ENCODE measurements at places on chromosomes 5 and 9.

DNA sequence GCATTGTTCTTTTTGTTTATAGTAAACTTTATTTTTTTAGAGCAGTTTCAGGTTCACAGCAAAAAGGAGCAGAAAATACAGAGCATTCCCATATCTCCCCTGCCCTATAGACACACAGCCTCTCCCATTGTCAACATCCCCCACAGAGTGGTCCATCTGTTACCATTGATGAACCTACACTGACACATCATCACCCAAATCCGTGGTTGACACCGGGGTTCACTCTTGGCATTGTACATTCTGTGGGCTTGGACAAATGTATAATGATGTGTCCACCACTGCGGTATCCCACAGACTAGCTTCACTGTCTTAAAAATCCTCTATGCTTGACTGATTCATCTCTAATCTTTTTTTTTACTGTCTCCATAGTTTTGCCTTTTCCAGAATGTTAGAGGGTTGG, 120.7 kb upstream of the SPATA31C2 start:
- no peak for DNase-seq

DNA sequence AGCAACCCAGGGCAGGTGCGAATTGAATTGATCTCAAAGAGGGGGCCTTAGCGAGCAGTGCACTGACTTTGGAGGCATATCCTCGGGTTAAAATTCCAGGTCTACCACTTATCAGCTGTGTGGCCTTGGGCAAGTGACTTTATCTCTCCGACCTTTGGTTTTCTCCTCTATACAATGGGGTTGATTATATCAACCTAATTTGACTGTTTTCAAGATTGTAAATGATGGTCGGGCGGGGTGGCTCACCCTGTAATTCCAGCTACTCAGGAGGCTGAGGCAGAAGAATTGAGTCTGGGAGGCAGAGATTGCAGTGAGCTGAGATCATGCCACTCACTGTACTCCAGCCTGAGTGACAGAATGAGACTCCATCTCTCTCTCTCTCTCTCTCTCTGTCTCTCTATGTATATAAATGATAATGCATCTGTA, 18.7 kb downstream of the SPRY4 start:
- DNase-seq: no peak

DNA sequence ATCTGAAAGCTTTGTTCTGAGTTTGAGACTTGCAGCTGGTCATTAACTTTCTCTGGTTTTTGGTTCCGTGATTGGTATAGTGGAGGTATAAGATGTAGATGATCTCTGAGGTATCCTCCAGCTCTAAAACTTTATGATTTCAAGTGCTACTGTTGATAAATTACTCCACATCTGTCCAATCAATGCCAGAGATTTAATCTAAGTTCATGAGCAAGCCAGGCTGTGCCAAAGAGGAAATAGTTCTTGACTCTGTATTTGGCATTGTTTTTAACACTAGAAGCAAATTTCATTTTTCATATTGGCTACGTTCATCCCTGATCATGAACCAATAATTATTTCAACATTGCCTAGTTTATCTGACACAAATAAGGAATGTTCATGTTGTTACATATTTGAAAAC, 28.5 kb upstream of the CHD1 start:
- DNase-seq: no peak

GRCh38 chr9:1047591-1048230, 2.4 kb upstream of the DMRT2 start:
- no peak for DNase-seq

- DNase-seq: no peak
Measured at GRCh38 chr9:89885156-89885555, 280.3 kb downstream of the GADD45G start.

DNA sequence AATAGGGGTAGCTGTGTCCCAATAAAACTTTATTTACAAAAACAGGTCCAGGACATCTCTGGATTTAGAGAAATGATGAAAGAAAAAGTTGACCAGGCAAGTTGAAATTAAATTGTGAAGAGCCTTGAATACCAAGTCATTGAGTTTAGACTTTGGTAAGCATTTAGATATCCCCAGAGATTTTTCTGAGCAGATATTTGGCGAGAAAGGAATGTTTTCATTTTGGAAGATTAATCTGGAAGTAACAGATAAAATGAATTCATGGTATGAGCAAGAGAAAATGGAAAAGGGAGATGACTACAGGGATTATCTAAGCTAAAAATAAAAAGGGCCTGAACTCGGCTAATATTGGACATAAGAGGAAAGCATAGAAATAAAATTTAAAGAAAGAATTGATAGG, 157.6 kb downstream of the ACTL7B start:
- DNase-seq: no peak

GRCh38 chr9:100591139-100591538, 13.3 kb downstream of the CAVIN4 start:
- no peak for DNase-seq

GRCh38 chr9:36040271-36040925, 3.7 kb downstream of the RECK start:
- no peak for DNase-seq

DNA sequence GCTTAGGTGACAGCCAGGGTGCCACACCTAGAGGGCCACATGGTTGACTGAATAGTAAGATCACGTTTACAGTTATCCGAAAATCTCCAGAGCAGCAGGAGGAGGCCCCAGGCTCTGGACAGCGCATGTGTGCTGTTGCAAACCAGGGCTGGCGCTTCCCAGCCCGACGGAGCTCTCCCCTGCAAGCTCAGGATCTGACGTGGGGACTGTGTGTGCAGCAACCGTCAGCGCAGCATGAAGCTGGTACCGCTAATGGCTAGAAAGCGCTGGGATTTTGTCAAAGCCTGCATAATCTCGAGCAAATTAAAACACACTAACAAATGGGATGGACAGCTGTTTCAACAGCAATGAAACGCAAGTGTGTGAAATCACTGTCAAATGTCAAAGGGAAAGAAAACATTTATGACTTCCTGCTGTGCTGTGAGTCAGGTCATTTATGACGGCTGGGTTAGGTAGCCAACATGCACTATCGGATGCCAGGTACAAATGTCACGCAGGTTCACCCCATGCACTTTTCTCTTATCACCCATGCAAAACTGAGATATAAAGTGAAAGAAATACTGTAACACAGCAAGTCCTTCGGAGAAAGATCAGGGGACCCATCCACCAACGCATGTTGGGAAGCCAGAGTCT, 7.5 kb downstream of the SURF4 start:
- DNase-seq: no peak

DNA sequence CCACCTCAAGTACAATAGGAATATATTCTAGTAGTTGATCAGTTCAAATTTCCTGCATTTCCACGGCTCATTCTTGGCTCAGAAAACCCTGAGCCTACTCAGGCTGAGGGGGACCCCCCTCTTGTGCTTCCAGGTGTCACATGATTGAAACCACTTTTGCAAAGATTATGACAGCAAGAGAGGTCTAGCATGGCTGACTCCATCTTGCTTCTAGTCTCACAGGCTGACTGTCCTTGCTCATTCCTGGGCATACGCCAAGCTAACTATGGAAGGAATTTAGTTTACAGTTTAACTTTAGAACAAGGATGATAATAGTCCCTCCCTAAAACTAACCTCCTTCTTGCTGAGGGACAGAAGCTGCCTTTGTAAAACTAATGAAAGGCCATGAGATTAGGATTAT, 154.1 kb downstream of the SNX18 start:
- DNase-seq: no peak

DNA sequence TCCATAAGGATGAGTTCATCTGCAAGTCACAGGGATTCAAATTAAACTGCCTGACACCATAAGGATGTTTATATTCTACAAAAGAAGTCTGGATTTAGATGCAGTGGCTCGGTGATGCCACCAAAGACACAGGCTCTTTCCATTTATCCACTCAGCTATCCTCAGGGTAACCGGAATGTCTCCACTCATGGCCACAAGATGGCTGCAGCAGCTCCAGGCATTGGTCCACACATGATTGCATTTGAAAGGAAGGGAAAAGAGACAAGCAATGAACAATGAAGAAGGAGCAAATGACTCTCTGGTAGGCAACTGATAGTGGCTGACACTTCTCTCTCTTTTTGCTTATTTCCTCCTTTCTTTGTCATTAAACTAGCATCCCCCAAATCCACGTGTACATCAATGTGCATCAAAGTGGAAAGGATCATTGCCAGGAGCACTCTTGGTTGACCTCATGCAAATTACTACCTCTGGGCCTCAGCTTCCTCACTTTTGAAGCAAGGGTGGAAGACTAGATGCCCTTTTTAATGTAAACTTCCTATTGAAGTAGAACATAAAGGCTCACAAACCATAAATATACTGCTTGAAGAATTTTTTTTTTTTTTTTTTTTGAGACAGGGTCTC, 7.2 kb upstream of the SNX30 start:
- DNase-seq: no peak

All from activated gamma-delta T cell treated with anti-CD3 and anti-CD28 coated beads, Interleukin-2, amount 50 U/mL, for 16 hours (primary cell).